Activated naive CD4-positive, alpha-beta T cell (primary cell): ENCODE measurements at places on chromosomes 1 and 21.

GRCh38 chr1:160293020-160293968 lies 8.4 kb upstream of the PEX19 start:
- DNase-seq, result no peak

- DNase-seq, result peak; percentile 66
These were observed at the start of gene TTC22 for GRCh38 chr1:54800899-54801759. TTC22 (minus strand) TSS chr1:54801323; CDS start chr1:54801163, 160 bp downstream.

DNA sequence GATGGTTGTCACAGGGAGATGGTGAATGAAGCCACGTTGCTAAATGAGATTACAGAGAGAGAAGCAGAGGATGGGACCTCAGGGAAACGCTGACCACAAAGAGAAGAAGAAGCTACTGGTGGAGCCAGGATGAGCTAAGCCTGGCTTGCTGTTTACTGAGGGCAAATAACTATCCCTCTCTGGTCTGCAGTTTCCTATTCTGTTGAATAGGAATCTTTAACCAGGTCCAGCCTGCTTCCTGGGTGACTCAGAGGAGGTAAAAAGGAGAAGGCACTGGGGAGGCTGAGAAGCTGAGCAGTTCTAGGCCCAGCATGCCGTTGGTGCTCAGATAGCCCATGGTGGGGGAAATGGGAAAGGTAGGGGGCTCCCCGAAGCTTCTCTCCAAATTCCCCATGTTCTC lies 29.6 kb downstream of the DMBX1 start:
- DNase-seq, result no peak

GRCh38 chr1:210631399-210631798 lies 302.7 kb downstream of the HHAT start:
- no peak for DNase-seq

GRCh38 chr1:59150577-59151386 lies 146.1 kb upstream of the FGGY start:
- no peak for DNase-seq

- no peak for DNase-seq
These were observed 76.3 kb upstream of the COX20 start for GRCh38 chr1:244759158-244759557.

- DNase-seq, result no peak
These were observed 129.9 kb upstream of the ZRANB2 start for GRCh38 chr1:71210718-71211117.

DNA sequence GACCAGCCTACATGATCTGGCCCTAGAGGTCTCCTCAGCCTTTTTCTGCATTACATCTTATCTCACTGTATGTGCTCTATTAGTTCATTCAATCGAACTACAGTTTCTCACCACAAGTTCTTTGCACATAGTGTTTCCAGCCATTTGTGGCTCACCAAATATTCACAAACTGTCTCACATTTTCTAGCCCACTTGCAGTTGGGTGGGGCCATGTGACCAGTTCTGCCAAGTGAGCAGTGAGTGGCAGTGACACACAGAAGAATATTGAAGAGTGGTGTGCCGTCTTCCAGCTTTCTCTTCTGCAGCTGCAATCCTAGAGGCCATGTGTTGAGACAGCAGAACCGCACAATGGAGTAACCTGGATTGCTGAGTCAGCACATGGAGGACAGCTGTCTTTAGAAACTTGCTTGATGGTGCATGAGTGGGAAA lies 103.2 kb upstream of the ZNF644 start:
- DNase-seq, result no peak

- no peak for DNase-seq
These were observed 58.1 kb upstream of the VTCN1 start for GRCh38 chr1:117268535-117269455.

DNA sequence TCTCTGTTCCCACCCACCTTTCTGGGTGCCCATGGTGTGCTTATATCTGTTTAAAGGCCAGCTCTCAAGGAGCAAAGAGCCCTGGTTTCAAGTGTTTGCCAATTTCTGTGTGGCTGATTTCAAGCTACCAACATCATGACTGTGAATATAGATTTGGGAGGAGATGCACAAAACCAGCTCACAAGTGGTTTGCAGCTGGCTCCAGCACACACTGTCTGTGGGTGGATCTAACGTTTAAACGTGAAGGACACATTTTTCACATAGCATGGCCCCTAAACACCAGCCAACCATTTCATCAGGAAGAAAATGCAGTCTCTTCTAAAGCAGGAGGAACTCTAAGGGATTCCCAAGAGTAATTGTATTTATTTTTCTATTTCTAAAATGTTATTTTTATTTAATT lies 65.2 kb downstream of the FCRL5 start:
- DNase-seq, result no peak

DNA sequence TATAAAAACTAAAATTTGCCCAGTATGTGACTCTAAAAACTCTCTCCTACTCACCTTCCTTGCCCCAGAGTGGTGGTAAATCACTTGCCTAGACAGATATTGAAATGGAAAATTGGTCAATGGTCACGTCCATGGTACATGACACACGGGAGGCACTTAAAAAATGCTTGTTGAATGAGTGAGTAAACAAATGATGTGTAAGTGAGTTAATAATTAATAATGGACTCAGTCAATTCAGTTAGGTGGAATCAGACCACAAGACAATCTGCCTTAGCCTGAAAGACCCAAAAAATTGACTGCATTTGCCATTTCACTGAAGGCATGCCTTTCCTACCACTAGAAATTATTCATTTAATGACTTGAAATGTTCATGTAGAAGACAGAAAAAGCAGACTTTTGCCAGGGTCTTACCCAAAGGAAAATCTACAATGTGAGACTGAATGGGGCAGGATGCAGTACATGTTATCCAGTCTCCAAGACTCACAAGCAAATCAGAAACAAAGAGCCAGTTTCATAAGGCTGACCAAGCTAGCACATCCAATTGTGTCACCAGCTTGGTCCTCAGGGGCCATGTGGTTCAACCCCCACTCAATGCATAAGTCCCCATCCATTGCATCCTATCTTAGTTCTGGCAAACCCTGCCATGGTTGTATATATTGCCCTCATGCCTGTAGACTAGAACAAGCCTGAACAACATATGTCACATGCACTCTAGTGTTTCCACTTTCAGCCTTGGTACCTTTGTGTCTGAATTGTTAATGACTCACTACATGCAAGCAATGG lies 73.6 kb downstream of the TBX15 start:
- DNase-seq, result no peak

DNA sequence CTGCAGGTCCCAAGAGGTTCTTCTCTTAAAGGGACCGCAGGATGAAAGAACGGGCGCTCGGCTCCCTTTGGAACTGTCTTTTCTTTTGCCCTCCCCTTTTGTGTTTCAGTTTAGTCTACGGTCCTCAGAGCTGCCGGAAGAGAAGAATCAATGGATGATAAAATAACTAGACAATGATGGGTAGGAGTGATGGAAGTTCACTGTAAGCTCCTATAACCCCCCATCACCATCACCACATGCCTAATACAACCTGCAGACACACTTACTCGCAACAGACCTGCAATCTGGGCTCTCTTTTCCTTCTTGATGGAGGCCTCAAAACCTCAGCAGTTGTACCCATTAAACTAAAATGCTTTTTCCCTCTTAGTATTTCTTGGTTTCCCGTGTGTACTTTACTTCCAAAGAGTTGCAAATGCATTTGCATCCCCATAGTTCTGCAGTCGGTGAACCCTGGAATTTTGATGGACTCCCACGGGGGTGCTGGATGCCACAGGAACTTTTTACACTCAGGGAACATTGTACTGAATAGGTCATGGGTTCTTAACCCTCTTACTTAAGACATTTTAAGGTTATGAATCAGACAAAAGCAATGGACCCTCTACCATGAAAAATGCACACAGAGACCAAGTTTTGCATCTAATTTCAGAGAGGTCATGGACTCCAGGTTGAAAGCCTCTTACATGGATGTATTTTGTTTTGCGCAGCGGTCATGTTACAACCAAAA lies 633 bp upstream of the RFX5 start:
- DNase-seq, result no peak
